ENCODE measurements at places on chromosomes 5 and 9. TPM values are rescaled to one million over a fixed set of nuclear protein-coding genes. Genes with fewer than 3 reads are reported as not detected.
A peak's percentile ranks its signal among the peaks of the same experiment; 100 is the strongest.

The MARCOL gene
- total RNA-seq: not detected

GRCh38 chr9:121750715-121751623 lies 99.5 kb downstream of the DAB2IP start:
- H3K4me1 ChIP-seq: no peaks in the 10 kb centered on the region
- DNase-seq: no peak
- H3K4me3 ChIP-seq: no peak overlapping the region
- H3K36me3 ChIP-seq: no peaks in the 10 kb centered on the region

DNA sequence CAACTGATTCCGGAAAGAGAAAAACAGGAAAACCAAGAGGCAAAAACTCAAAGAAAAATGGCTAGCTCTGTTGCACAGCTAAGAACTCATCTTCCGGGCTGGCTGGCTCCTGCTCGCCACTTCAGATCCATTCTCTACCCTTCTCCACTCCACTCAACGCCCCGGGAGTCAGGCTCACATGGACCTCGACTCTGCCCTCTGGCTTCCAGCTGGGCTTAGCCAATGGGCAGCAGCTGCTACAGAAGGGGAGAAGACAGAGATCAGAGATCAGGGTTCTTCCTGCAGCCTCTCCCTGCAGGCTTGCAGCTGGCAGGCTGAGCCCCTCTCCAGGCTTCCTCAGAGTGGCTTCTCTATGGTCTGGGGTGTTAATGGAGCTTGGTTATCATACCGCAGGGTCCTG lies 187.5 kb downstream of the MED10 start:
- no peaks in the 10 kb centered on the region for H3K27me3 ChIP-seq
- H3K4me1 ChIP-seq: peaks cover 46% of the 10 kb centered on the region

- H3K36me3 ChIP-seq: no peaks in the 10 kb centered on the region
- peak overlapping the region; percentile 92 for H3K4me3 ChIP-seq
- H3K27ac ChIP-seq: peak overlapping the region; percentile 51
- H3K4me1 ChIP-seq: 0 out of 2 replicates have a peak, but pooled peaks cover 7% of the 10 kb centered on the region
- DNase-seq: peak; percentile 72
- no peaks in the 10 kb centered on the region for H3K27me3 ChIP-seq
Observed at GRCh38 chr9:14993061-14993800, 83.0 kb upstream of the FREM1 start.

DNA sequence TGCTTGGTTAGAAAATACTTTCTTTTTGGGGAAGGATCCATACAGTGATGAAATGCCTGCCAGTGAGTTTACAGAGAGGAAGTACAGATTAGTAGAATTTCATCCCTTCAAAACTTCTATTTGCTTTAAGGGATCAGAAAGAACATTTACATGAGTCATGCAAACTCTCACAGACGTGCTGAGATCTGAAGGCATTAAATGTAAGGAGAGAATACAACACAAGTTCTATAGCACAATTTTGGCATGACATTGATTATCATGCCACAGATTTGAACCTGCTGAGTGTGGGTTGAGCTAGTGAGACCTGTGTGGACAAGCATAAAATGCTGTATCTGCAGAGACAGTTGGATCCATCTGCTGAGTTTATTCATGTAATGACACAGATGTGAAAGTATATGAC lies 613.6 kb upstream of the SEMA6A start:
- H3K36me3 ChIP-seq: no peaks in the 10 kb centered on the region
- H3K4me3 ChIP-seq: no peak overlapping the region
- no peak overlapping the region for H3K27ac ChIP-seq
- H3K27me3 ChIP-seq: no peaks in the 10 kb centered on the region

- 0 out of 2 replicates have a peak, but pooled peaks cover 3% of the 10 kb centered on the region for H3K27me3 ChIP-seq
- H3K4me1 ChIP-seq: no peaks in the 10 kb centered on the region
- H3K36me3 ChIP-seq: no peaks in the 10 kb centered on the region
- no peak overlapping the region for H3K27ac ChIP-seq
- no peak for DNase-seq
Observed at GRCh38 chr9:93750045-93750444, 173.7 kb downstream of the PHF2 start.
